ENCODE measurements at places on chromosomes 2 and 18.

DNA sequence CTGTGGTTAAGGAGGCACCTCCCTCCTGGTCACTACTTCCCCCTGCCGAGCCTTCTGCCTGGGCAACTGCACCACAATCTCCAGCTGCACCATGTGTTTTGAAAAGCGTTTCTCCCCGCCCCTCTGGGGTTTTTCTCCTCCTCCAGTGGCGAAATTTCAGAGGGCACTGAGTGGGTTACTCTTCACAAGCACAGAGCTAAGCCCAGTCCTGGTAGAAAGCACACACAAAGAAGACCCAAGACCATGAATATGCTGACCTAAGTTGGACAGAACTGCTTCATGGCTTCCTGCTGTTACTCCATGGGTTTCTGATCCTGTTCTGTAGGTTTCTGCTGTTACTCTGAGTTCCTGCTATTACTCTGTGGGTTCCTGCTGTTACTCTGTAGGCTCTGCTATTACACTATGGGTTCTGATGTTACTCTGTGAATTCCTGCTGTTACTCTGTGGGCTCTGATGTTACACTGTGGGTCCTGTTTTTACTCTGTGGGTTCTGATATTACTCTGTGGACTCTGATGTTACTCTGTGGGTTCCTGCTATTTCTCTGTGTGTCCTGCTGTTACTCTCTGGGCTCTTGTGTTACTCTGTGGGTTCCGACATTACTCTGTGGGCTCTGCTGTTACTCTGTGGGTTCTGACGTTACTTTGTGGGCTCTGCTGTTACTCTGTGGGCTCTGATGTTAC is 216.6 kb downstream of the RTP5 start:
- DNase-seq = no peak

DNA sequence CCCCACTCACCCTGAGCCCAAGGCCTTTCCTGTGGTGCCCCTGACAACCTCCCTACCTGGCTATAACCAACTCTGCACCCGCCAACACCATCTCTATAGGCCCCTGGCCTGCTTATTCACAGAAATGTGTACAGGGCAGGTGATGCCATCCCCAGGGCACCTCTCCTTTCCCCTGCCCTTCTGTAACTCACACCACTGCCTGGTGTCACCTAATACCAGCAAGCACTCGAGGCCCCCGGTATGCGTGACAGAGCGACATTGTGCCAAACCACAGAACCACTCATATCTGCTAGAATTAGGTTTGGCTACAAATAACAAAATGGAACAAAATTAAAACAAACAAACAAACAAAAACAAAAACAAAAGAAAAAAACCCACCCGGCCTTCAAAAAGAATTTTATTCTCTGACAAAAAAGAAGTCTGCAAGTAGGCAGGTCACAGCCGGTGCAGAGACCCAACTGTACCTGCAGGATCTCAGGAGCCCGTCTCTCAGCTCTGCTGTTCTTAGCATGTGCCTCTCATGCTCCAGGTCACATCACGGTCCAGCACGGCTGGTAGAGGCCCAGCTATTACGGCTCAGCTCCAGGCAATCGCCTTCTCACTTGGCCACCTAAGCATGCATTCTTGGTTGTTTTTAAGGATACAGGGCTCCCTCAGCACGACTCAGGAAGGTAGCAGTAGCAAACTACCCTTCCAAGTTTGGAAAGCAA is 51.4 kb downstream of the FAM178B start:
- no peak for DNase-seq

DNA sequence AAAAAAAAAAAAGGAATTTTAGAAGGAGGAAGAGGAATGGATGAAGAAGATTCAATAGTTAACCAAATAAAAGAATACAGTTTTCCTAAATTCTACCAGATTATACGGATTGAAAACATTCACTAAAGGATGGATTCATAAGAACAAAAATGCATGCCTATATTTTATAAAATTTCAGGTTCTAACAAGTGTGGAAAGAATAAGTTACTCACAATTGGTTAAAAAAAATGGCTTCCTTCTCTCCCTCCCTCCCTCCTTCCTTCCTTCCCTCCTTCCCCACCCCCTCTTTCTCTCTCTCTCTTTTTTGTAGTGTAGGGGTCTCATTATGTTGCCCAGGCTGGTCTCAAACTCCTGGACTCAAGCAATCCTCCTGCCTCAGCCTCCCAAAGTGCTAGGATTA is 1.6 kb upstream of the TP53I3 start:
- DNase-seq = no peak

DNA sequence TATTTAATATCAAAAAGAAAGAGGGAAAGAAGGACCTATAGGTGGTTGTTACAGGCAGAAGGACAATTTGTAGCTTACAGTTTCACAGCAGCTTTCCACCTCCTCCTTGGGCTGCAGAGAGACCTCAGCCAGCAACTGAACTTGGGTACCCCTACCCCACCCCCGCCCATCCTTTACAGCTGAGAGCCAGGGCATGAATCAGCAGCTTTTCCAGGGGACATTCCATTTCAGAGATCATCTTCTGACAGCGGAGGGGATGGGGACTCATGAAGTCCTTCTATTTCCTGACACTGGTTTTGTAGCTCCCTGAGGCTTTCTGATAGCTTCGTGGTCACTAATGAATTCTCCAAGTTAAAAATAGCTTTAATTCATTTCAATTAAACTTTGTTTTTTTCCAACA is 96.4 kb downstream of the ITGB1BP1 start:
- DNase-seq = no peak

DNA sequence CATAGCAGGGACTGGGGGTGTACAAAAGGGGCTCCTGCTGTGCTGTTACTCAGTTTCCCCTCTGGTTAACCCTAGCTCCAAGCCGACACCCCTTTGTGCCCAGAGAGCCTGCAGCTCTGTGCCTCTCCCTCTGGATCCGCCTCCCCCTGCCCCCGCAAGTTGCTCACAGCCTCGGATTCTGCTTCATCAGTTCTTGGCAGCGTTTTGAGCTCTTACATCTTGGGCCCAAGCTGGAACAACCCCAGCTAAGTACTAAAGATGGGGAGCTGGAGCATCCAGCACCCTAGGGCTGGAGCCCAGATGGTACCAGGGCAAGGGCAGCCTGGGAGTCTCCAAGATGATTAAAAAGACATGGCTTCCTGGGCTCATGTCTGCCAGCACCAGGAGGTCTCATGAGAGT is 40.7 kb downstream of the POMC start:
- DNase-seq = no peak

- DNase-seq = no peak
Measured at GRCh38 chr2:218744615-218745014, 34.0 kb downstream of the TTLL4 start.

DNA sequence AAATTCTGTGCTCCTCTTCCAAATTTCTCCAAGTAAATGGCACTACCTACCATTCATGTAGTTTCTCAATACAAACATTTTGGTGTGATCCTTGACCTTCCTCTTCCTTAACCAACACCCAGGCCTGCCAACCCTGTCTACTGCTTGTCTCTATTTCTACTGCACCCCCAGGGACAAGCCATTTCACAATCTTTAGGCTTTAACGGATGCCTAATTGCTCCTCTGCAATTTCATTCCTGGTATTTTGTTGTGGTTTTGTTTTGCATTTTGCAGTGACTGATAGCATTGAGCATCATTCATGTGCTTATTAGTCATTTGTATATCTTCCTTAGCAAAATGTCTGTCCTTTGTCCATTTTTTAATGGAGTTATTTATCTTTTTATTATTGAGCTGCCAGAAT is 10.0 kb downstream of the FAP start:
- DNase-seq = no peak

DNA sequence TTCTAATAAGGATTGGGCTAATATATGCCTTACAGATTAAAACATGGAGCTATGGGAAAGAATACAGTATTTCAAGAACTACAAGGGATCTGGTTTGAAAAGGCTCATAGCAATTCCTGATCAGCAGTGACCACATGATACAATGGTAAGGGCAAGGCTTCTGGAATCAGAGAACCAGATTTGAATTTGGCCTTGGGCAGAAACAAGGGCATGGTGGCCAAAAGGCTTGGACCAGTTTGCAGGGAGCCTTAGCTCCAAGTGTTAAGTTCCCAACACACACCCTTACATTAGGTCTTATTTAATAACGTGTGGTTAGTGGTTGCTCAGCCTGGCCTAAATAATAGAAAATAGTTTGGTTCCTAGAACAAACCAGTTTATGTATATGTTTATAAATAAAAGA is 87.7 kb downstream of the ZAP70 start:
- no peak for DNase-seq

DNA sequence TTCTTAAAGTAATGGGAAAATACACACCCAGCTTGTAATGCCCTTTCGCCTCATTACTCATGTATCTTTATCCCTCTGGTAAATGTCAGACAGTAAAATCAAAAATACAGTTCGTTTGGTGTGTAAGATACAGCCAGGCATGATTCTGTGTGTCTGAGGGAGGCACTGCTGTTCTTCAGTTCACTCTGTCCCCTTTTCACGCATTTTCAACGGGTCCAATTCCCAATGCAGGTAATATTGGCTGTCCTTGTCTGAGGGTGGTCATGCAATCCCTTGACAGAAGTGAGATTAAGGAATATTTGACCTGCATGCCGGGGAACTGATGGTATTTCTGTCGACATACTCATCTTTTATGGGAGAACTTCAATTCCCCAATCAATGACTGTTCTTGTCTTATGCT is 587.2 kb upstream of the NXPH2 start:
- DNase-seq = no peak

Data from glomerular endothelial cell (primary cell).